ENCODE measurements at places on chromosomes 1 and 21. TPM values are rescaled to one million over a fixed set of nuclear protein-coding genes. Genes with fewer than 3 reads are reported as not detected.

The ANGPTL3 gene
- polyA plus RNA-seq: not detected

The OR4F29 gene
- not detected for polyA plus RNA-seq

The SEC16B gene
- 0.46 TPM for polyA plus RNA-seq

The TTC24 gene
- not detected for polyA plus RNA-seq

The SLFNL1 gene
- 0.14 TPM for polyA plus RNA-seq

The PCAT6 gene
- 2.4 TPM for polyA plus RNA-seq

The LRRC52 gene
- polyA plus RNA-seq: not detected

The FAM20B gene
- polyA plus RNA-seq: 10.0 TPM

The SASS6 gene
- polyA plus RNA-seq: 0.44 TPM

The USH2A gene
- polyA plus RNA-seq: not detected

The SH3BGR gene
- not detected for polyA plus RNA-seq

The TNN gene
- polyA plus RNA-seq: not detected

The PRR9 gene
- polyA plus RNA-seq: not detected

The FHAD1 gene
- 0.04 TPM for polyA plus RNA-seq

The TTC22 gene
- polyA plus RNA-seq: not detected

The MTHFR gene
- 14.8 TPM for polyA plus RNA-seq

The HHIPL2 gene
- not detected for polyA plus RNA-seq

The AMIGO1 gene
- 0.67 TPM for polyA plus RNA-seq

The SPRR3 gene
- not detected for polyA plus RNA-seq

- no peak for DNase-seq
Measured at GRCh38 chr1:60898987-60899386, 183.4 kb upstream of the NFIA start.

- no peak for DNase-seq
Measured at GRCh38 chr21:31503467-31503866, 156.0 kb upstream of the SOD1 start.

DNA sequence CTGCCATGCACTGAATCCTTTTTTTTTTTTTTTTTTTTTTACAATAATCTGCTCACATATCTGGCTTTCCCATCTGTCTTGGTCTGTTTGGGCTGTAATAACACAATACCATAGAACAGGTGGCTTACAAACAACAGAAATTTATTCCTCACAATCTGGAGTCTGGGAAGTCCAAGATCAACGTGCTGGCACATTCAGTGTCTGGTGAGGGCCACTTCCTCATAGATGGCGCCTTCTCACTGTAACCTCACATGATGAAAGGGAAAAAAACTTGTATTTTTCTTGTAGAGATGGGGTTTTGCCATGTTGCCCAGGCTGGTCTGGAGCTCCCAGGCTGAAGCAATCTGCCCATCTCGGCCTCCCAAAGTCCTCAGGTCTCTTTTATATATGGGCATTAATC lies 13.0 kb upstream of the PARP1 start:
- DNase-seq: no peak

DNA sequence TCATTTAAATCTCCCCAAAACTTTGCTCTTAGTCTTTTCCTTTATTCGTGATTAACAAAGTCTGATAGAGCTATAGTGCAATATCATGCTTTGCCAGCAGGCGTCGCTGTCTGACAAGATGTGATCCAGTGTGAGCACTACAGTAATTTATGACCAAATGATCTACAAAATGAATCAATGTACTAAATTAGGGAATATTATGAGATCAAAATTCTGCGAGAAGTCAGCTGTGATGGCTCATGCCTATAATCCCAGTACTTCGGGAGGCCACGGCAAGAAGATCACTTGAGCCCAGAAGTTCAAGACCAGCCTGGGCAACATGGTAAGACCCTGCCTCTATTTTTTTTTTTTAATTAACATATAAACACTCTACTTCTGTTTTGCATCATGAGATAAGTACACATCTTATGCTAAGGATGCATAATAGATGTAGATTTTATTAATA lies 3.6 kb upstream of the SPSB1 start:
- DNase-seq: peak; percentile 83

- DNase-seq: peak; percentile 80
Measured at GRCh38 chr1:172826096-172826741, 167.3 kb downstream of the FASLG start.

DNA sequence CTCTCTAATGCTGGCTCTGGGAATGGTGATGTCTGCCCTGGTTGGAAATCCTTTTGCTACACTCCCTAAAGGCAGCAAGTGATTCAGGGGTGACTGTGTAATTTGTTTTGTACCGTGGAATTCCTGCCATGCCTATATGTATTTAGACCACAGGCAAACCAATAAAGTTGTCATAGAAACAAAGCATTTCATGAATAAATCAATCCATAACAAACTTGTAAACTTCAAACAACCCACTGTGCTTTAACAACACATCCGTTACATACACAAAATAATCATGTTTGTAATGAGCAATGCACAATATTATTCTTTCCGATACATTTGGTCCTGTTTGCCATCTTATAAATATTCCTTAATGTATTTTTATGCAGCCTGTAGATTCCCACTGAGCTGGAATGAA lies 330.3 kb upstream of the SNX7 start:
- DNase-seq: peak; percentile 32

GRCh38 chr1:60132108-60132507 lies 58.5 kb upstream of the C1orf87 start:
- DNase-seq: no peak

GRCh38 chr1:2791027-2791760 lies 10.3 kb downstream of the TTC34 start:
- no peak for DNase-seq

GRCh38 chr21:32314806-32315205 lies 16.2 kb downstream of the MRAP start:
- DNase-seq: no peak

GRCh38 chr1:212030936-212031528 lies 4.3 kb downstream of the INTS7 start:
- DNase-seq: peak; percentile 79

DNA sequence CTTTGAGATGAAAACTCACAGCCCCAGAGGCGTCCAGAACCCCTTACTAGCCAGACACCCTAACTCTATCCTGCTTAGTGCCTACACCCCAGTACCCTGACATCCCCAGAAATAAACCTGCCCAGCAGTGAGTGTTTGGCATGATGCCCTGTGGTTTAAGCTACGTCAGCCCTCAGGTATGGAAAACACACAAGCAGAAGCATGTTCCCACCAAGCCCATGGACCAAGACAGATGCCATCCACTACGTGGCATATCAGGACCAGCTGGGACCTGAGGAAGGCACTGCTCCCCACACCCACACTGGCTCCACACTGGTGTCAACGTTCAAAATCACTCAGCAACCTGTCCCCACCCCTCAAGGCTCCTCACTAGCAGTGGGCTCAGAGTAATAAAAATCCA lies 116.4 kb downstream of the SYT2 start:
- DNase-seq: no peak

- DNase-seq: no peak
Measured at GRCh38 chr1:225835856-225836255, 25.9 kb downstream of the EPHX1 start.

DNA sequence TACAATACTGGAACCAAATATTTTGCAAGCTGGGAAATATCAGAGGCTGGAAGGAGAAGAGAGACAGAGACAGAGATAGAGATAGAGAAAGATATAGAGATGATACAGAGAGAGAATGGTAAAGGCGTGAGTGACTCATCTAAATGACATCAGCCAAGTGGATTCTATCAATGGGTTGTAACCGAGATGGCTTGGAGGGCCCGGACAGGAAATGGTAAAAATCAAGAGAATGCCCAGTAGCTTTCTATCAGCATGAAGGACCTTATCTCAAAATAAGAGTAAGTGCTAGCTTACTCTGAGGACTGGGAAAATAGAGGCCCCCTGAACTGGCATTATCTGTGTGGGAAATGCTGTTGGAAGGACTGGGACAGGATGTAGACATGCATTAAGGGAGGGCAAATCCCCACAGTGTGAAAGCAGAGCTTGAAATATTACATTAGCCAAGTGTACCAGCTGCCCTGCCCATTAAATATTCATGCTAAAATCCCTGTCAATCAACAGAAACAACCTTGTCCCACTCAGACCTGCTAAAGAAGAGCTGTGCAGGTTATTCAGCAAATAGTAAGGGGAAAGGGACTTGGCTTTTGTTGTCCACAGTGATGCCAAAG lies 76.6 kb upstream of the ZNF644 start:
- no peak for DNase-seq

- peak; percentile 87 for DNase-seq
Measured at GRCh38 chr1:229579059-229579673, 20.7 kb upstream of the ABCB10 start.

DNA sequence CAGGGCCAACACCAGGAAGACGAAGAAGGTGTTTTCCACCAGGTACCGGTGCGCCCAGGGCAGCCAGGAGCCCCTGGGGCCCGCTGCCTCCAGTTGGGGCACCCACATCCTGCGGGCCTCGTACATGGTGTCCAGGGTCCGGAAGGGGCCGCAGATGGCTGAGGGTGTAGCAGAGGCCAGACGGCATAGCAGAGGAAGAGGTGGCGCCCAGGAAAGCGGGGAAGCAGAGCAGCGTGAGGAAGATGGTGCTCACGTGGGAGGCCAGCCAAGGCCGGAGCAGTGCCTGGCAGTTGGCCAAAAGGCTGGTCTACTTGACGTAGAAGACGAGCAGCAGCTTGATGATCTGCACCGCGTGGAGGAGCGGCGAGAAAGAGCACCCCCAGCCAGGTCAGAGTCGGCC lies 40.4 kb downstream of the ZNF691 start:
- no peak for DNase-seq

DNA sequence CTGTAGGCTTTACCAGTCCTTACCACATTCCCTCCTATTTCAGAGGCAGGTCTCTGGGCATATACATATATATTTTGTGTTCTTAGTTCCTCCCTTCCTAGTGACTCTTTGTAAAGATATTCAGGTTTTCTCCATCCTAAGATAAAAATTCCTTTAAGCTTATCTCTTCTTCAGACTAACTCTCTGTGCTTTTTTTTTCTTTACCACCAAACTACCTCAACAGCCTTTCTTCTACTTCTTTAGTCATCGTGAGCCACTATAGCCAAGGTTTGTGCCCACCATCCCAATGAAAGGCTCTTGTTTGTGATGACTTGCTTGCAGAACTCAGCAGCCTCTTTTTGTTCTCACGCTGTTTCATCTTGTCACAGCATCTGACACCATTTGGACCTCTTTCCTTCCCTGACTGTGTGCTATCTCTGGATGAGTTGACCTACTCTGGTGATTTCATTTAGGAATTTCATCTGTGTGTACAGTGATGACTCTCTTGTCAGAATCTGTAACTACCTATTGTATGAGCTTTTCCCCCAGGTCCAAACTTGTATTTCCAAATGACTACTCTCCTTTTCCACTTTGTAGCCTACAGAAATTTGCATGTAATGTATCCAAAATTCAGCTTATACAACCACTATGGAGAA lies 59.0 kb upstream of the MACF1 start:
- DNase-seq: no peak

DNA sequence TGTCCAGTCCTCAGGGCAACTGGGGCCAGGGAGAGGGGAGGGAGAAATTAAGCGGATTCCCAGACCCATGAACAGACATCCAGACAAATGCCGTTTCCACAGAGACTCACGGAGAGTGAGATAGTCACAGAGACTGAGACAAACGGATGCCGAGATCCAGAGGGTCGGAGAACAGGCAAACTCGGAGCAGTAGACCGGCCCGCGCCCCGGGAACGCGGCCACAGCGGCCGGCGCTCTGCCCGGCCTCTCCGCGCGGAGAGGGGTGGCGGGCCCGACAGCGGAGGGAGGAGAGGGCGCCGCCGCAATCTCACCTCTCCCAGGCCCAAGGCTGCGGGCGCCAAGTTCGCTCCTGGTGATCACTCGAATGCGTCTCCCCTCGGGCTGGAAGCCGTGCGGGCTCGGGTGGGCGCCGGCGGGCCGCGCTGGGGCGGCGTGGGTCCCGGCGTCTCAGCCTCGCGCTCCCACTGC lies 831 bp upstream of the FOXD2 start:
- DNase-seq: peak; percentile 48

DNA sequence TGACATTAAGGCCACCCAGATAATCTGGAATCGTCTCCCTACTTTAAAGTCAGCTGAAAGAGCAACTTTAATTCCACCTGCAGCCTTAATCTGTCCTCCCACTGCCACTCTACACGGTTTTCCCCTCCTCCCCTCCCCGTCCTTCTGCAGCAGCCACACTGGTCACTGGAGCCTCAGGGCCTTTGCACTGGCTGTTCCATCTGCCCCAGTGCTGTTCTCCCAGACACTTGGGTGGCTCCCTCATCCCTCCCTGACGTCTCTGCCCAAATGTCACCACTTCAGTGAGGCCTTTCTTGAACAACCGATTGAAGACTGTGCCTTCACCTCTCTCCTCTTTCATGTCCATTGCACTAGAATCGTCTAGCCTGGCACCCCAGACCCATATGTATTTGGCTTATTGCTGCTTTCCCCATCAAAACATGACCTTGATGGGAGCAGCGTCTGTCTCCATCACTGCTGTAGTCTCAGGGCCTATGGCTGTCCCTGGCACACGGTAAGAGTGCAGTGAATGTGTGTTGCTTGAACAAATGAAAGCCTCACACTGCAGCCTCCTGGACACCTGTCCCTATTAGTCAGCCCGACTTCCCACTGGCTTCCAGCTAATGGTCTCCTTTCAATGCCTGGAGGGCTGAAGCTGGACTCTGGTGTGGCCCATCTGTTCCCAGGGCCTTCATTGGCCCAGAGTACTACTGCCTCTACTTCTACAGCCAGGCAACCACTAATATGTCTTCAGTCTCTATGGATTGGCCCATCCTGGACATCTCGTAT lies 10.6 kb upstream of the PRDM16 start:
- no peak for DNase-seq

DNA sequence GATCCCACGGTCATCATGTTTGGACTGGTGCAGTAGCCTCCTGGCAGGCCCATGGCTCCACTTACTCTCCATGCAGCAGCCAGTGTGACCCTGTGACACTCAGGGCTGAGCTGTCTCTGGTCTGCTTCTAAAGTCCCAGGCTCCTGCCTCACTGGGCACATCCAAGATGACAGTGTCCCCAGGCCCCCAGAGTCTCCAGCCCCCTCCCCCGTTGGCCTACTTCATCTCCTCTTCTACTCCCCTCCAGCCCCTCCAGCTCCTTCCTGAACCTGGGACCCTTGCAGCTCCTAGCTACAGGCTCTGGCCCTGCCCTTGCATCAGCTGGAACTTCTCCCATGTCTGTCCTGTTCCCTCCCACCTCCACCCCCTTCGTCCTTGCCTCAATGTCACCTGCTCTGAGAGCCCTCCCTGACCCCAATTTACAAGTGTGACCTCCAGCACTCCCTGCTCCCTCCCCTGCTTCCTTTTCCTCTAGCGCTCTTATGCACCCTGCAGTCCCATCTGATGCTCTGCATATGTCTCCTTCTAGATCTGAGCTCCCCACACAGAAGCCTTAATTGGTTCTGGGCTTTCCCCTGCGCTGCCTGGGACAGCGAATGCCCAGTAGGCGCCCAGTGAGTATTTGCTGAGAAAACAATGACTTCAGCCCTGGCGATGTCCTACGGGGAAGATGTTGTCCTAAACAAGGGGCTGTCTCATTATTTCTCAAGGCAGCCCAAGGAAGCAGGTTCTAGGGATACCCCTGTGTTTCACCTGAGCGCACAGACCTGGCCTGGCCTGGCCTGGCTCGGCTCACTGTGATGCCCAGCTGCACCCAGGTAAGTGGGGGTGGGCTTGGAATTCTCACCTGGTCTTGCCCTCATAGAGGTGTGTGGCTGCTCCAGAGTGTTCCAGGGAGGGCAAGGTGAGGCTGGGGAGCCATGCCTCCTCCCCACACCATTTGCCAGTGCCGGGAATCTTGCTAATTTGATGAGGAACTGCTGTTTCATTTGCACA lies 600.6 kb downstream of the PTPRU start:
- DNase-seq: no peak

- no peak for DNase-seq
Measured at GRCh38 chr1:8745749-8746390, 71.6 kb downstream of the RERE start.

GRCh38 chr1:27545876-27546275 lies 55.9 kb upstream of the WASF2 start:
- DNase-seq: no peak

Data from endothelial cell of umbilical vein (primary cell).